ENCODE measurements at places on chromosomes 12 and 14.

DNA sequence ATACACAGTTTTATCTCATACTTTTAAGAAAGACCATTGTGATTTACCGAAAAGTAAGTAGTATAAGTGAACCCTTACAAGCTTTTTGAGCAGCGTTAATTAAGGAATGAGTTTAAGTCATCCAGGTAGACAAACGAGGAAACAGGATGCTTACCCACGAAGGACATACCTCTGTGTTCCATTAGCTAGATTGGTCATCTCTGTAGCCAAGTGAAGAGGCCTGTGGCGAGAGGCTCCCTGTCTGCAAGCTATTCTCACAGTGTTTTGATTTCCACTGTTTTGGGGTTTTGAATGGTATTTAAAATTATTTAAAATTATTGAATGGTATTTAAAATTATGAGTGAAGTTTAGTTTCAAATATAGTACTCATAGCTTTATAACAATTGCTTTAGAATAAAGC, 342.1 kb upstream of the RGS6 start:
- DNase-seq: no peak

GRCh38 chr14:104392001-104392395, 187.6 kb upstream of the C14orf180 start:
- no peak for DNase-seq

- no peak for DNase-seq
Measured at GRCh38 chr14:101151226-101151926, 247.9 kb upstream of the RTL1 start.

DNA sequence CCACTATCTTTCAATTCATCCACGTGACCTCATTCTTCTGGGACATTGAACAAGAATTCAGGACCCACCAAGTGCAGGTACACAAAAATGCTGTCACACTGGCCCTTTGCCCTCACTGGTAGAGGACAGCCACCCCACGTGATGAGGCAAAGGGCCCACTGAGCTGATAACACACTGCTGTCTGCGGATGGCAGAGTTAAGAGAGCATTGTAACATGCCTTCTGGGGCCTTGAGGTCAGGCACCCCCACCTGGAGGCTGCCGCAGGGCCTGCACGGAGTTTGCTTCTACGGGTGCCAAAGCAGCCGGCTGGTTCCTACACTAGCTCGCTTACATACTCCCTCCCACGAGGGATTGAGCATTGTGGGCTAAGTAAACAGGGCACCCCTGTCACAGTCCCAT, 101.0 kb downstream of the LRIG3 start:
- no peak for DNase-seq

DNA sequence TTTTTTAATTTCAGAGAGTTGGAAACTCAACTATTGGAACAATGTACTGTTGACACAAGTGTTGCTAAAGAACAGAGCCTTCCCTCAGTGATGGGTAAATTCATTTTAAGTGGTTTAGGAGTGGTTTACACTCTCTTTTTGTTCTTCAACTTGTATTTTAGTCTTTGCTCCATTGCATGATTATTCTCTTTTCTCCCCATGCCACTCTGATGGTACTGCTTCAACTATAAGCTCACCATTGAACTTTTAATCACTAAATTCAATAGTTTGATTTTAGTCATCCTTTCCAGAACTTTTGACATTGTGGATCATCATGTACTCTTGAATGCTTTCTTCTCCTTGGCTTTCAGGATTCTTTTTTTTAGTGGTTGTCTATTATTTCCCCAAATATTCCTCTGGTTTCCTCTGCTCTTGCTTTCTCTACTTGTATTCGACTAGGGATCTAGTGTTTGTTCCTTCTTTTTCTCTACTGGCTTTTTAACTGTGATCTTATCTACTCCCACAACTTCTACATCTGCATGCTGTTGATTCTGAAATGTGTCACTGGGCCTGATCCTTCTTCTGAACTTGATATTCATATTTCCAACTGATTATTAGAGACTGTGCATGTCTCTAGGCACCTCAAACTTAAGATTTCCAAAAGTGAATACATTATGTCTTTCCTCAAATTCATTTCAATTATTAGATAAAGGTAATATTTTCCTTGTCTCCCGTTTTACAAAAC, 15.4 kb downstream of the ACTR10 start:
- no peak for DNase-seq

GRCh38 chr14:36948157-36948859, 224.1 kb downstream of the SLC25A21 start:
- DNase-seq: no peak

DNA sequence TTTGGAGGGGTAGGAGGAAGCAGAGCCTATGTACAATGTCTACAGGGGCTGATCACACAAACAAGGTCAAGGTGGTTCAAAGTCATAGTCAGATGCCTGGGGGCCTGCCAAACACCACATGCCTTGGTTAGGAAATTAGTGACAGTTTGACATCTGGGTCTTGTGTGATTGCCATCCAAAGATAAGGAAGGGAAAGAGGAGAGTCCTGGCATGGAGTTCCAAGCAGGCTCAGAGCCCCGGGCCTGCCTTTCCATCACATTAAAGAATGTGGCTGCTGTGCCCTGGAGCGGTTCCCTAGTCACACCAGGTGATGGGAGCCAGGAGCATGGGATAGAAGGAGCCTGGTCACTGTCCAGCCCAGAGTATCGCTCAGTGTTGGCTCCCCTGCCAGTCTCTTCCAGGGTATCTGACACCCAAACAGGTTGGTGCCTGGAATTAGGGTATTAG, 53.6 kb upstream of the BCL2L14 start:
- no peak for DNase-seq

GRCh38 chr14:64841121-64841651, 38.5 kb downstream of the SPTB start:
- peak; percentile 55 for DNase-seq

- DNase-seq: no peak
Measured at GRCh38 chr12:58727521-58727920, 192.8 kb downstream of the LRIG3 start.

- no peak for DNase-seq
Measured at GRCh38 chr14:44830371-44830770, 131.4 kb downstream of the KLHL28 start.

- no peak for DNase-seq
Measured at GRCh38 chr12:80441921-80442320, 2.1 kb upstream of the PTPRQ start.

- peak; percentile 74 for DNase-seq
Measured at GRCh38 chr12:53232646-53233461, 845 bp upstream of the RARG start.

Data from AG08396 (cell line).